Heart right ventricle (tissue), 16 donors: ENCODE measurements at places on chromosomes 12 and 14. TPM values are rescaled to one million over a fixed set of nuclear protein-coding genes. Genes with fewer than 3 reads are reported as not detected.

Gene GARIN6
- total RNA-seq: not detected

Gene AJUBA
- 5.6 TPM for total RNA-seq

DNA sequence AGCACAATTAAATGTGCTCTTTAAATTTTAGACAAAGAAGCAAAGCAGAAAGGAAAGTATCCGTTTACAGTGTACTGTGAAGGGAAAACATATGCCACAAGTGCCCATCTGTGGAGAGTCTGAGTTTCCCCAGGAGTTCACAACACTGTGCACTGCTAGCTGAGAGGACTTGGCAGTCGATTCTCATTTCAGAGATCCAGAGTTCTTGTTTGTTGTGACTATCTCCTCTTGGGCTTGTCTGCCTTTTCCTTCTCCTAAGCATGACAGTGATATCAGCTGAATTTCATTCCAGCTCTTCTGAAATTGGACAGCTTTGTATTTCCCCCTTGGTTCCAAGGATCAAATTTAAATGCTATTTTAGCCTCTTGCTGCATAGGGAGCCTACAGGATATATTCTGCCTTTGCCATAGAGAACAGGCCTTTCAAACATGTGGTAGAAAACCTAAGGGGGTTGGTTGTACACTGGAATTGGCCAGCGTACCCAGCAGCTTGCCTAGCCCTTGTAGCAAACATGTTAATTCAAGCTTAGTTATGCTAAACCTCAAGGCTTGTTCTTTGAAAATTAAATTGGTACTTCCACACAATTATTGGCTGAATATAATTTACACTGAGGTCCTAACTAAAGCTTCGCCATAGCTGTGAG lies 259.2 kb upstream of the NOVA1 start:
- DNase-seq: no peak

Gene HCAR2
- 0.13 TPM for total RNA-seq

DNA sequence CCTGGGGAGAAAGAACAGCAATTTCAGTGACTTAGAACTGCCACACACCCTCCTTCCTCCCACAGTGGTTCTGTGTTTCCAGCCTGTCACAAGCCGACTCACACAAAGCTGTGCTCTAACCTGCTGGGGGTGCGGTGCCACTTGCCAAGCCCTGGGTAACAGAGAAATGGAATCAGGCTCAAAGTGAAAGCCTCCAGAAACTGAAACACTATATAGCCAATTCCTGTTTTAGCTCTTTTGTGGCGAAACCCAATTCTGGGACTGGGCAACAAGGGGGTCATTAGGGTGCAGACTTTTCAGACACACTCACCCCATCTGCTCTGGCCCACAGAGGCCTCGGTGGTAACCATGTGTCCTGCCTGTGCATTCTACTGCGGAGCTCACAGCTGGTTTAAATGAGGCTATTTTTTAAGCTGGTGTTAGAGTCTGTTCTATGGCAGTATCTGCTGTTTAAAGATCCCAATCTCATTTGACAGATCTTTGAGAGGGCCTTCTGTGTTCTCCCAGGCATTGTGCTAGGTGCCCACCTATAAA lies 15.2 kb upstream of the ACTR6 start:
- DNase-seq: no peak
